ENCODE measurements at places on chromosomes 2 and 18.
A peak's percentile ranks its signal among the peaks of the same experiment; 100 is the strongest.

DNA sequence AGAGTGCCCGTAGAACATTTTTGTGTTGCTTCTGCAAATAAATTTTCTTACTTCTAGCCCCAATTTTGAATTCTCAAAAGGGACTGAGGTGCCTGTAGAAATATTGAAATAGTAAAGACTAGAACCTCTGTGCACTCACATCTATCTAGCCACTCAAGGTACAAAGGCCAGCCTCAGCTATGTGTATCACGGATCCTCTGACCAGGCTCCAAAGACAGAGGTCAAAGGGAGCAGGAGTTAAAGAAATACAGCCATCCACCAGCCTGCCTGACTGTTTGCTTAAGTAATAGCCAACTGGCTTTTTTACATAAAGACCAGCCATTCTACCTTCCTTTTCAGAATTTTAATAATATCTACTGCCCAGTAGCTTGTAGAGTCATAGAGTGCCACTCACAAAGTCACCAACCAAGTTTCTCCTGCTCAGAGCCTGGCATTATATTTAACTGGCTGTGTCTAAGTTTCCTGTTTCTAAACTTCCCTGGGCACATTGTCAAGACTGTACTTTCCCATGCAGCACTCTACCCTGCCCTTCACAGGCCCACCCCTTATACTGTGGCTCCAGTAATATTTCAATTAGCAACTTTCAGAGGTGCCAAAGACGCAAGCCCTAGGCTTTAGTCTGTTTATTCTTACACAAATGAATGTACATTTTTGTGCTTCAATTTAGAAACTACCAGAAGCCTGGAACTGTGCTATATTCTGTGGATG is 338.3 kb upstream of the NT5C1B start:
- no peak for DNase-seq

GRCh38 chr2:237171396-237171795 is 85.7 kb downstream of the COPS8 start:
- DNase-seq: no peak

- DNase-seq: no peak
Measured at GRCh38 chr2:74499267-74499939, at the start of gene LBX2. TSS of gene LBX2 (minus strand) at chr2:74499603. CDS start at chr2:74499537, 66 bp downstream.

DNA sequence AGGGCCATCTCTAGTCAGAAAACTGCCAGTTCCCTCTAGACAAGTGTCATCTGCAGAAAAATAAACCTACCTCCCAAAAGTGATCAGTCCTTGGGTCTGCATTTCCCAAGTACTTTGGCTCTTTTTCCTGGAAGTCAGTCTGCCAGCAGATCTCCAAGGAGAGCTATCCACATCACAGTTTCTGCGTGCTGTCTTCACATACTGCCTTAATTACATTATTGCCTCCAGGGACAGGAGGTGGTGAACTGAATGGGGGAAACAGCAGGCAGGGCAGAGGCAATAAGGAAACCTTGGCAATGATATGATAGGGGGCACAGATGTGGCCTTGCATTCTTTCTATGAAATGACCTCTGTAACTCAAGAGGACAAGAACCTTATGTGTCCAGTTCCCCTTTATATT is 105.9 kb upstream of the SIX2 start:
- DNase-seq: no peak

- DNase-seq: no peak
Measured at GRCh38 chr2:557635-558301, 119.4 kb downstream of the TMEM18 start.

GRCh38 chr2:603427-603826 is 73.8 kb downstream of the TMEM18 start:
- DNase-seq: no peak

- DNase-seq: no peak
Measured at GRCh38 chr18:74331404-74331803, 15.8 kb downstream of the C18orf63 start.

GRCh38 chr18:73670039-73670438 is 477.6 kb downstream of the FBXO15 start:
- DNase-seq: no peak

DNA sequence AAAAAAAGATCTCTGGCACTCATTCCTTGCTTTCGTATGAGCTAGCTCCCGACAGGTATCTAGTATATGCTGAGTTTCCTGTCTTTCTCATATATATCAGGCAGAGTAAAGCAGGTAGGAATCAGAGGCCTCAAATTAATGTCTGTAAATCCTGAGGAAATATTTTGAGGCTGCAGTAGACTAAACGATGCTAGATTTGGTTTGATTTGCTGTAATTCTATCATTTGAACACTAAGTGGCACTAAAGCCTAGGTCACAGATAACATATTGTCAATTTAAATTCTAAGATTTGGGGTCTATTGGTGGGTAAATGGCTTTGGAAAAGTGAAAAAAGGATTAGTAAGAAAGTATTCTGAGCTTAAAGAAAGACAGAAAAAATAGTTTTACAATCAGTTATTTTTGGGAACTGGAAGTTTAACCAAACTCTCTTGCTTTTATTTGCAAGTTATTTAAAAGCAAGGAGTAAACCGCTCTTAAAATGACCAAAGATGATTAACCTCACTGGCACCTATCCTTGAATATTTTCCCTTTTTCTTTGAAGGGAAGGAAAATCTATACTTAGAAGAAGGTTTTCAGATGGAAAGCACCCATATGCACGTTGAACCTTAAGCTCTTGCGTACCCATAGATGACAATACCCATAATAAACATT is 37.6 kb upstream of the SLC4A10 start:
- DNase-seq: no peak

DNA sequence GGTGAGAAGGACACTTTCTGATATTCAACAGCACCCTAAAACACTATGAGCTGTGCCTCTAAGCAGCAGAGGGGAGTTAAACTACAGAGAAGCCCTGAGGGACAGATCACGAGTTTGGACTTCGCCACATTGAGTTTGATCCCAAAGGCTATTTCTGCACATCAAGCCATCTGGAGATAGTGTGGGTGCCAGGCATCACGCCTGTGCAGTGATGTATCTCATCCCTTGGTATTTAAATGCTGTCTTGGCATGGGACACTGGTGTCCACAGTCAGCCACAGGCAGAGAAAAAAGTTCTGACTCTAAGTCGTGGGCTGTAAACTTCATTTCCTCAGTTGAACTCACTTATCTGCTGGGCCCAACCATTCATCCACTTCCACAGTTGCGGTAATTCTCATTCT is 742.3 kb upstream of the CELF4 start:
- no peak for DNase-seq

DNA sequence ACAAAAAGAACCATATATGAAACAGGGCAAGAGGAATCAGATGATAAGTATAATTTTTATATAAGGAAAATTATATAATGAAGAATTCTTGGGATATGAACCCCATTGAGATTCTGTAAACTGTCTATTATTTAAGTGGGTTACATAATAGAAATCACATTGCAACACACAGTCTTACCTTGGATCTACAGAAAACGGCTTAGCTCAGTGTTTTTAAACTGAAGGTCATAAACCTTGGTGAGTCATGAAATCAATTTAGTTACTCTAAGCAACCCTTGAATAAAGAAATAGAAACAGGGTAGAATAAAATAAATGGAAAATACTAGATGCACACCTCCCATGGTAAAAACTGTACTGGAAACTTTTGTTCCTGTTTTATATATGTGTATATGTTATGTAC is 50.7 kb downstream of the METTL8 start:
- DNase-seq: no peak

DNA sequence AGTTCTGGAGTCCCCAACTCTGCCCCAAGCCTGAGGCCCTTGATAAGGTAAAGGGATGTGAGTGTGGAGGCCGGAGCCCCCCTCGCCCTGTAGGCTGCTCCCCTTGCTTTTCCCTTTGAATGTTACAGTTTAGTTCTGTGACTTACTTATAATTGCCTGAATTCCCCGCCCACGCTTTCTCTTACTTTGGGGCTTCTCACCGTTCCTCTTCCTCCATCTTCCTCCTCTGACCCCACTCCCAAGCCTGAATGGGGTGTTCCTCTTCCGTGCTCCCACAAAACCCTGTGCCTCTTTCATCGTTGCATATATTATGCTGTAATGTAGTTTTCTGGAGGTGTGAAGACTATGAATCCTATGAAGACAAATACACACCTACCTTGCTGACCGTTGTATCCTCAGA is 15.0 kb upstream of the IL1RN start:
- DNase-seq: no peak

- no peak for DNase-seq
Measured at GRCh38 chr18:45373286-45373880, 241.9 kb upstream of the SLC14A2 start.

- DNase-seq: no peak
Measured at GRCh38 chr2:173159791-173160463, 84.3 kb downstream of the MAP3K20 start.

DNA sequence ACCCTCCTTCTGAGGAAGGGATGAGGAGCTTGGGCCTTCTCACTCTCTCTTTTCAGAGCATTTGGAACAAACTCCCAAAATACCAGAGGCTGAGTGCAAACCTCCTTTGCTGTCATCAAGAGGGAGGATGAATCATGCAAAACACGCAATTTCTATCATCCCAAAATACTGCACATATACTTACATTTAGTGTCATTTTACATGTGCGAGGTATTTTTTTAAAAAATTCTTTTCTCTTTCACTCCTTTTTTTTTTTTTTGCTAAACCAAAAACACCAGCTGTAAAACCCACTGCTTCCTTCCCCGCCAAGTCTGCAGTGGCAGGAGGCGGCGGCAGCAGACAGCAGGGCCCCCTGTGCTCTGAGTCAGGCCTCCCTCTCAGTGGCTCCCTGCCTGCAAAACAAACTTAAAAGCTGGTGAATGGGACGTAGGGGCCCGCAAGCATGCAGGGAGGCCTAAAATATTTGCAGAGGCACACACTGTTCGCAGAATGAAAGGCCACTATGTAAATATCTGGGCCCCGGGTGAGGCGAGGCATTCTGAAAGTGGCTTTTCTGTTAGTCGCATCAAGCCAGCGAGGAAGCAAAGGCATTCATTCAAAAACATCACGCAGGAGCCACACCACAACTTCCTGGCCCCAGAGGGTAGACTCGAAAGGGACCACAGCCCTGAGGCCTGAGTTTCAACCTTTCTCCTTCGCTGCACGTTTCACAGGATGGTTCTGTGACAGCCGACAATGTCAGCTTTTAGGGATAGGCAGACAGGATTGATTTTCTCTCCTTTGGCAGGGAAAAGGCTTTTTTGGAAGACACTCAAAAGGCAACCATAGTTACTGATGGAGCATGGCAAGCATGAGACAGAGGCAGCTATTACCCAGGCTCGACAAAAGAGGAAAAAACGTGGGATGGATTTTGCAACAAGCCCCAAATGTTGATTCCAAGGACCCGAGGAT is 73.4 kb downstream of the ACTR2 start:
- DNase-seq: peak; percentile 45

DNA sequence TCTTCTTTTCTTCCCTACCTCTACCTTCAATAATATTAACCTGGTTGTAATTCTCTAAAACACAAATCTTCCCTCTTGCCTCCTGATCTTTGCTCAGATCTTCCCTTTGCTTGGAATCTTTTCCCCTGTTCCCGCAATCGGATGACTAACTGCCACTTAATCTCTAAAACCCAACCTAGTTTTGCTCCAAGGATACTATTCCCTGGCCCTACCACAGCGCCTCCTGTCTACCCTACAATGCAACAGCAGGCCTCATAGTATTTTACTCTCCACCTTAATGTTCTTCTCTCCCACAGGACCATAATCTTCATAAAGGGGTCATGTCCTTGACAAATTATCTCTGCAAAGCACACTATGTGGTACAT is 246.8 kb upstream of the TNP1 start:
- no peak for DNase-seq

GRCh38 chr18:22668496-22668895 is 250.8 kb upstream of the CTAGE1 start:
- no peak for DNase-seq

- DNase-seq: no peak
Measured at GRCh38 chr2:66761826-66762225, 326.9 kb downstream of the MEIS1 start.

DNA sequence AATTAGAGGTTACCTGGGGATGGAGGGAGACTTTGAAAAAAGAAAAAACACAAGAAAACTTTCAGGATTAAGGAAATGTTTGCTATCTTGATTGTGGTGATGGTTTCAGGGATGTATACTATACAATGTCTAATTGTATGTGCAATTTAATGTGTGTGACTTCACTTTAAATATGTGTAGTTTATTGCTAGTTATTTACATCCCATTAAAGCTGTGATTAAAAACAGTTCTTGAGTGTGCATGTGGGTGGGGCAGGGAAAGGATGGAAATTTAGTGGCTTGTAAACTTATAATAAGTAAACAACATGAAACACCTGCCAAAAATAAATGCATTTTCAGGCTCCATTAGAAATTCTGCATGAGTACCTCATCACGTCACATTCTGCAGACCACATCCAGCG is 167.0 kb downstream of the MYO5B start:
- DNase-seq: no peak

Data from stimulated activated CD4-positive, alpha-beta T cell treated with anti-CD3 and anti-CD28 coated beads, Interleukin-2, amount 100 ng/mL, for 4 hours (primary cell).